ENCODE measurements at places on chromosomes 7 and 10.

DNA sequence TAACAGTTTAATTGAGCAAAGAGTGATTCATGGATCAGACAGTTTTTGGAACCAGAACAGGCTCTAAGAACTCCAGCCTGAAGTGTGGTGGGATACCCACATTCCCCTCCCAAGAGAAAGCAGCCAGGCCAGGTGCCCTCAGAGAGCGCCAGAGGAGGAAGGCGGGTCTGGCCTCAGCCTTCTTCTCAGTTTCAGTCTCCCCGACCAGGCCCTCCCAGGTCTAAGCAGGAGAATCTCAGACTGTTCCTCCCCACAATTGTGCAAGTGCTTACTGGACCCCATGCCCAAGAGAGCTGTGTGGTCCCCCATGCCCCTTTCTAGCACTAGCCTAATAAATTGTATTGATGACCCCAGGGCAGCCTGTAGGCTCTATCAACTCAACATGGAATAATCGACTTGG lies 25.6 kb downstream of the PPIF start:
- DNase-seq, result no peak

DNA sequence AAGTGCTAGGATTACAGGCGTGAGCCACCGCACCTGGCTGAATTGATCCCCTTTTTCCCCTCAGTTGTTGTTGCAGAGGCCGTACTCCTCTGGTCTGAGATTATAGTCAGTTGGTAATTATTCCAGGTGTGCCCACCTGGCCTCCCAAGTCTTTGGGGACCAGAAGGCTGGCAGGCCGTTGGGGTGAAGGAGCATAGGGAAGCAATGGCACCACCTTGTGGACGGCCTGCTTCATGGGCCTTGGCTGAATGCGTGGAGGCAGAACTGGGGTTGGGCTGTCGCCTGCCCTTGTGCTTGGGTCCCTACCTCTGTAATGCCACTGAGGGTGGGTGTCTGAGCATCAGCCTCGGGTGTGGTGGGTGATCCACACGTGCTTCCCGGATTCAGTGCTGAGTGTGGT lies 125.7 kb downstream of the RGS10 start:
- DNase-seq, result no peak

- DNase-seq, result no peak
Measured at GRCh38 chr7:116443646-116444045, 55.9 kb upstream of the CAV2 start.

GRCh38 chr7:30225863-30226613 lies 58.4 kb upstream of the ZNRF2 start:
- peak; percentile 96 for DNase-seq

- DNase-seq, result no peak
Measured at GRCh38 chr7:143979359-143979758, 20.8 kb upstream of the OR6B1 start.

DNA sequence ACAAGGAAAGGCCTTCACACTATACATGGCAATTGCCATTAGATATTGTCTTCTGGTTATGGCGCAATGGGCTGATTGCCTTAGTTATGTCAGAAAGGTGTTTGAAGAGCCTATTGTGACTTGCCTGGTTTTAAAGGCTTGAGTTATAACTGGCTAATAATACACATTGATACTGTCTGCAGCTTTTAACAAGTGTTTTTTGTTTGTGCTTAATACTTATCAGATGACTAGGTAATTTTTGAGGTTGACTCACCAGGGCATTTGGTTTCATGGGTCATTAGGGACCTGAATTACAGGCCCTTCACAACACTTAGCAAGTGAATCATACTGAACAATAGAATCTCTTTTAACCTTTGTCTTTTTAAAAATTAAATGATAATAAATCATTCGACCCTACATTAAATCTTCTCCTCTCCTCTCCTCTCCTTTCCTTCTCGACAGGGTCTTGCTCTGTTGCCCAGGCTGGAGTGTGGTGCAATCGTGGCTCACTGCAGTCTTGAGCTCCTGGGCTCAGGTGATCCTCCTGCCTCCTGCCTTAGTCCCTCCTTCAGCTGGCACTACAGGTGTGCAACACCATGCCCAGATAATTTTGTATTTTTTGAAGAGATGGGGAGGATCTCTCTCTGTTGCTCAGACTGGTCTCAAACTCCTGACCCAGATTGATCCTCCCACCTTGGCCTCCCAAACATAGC lies 196.3 kb downstream of the JCAD start:
- DNase-seq, result peak; percentile 97

DNA sequence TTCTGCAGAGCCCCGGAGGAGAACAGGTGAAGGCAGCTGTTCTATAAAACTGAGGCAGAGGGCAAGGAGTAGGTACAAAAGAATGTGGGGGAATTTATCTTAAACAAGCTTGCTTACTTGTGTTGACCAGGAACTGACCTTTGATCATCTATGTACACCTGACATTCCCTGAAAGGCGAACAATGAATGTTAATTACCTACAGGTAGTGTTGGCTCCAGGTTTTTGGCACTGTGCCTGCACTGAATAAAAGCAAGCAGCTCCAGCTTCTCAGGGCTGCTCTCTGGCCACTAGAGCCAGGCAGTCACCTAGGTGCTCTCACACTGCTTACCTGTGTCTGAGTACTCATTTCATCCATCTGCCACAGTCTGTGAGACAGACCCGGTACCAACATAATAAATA lies 87.0 kb downstream of the RAPGEF5 start:
- DNase-seq, result no peak
